ENCODE measurements at places on chromosomes 5 and 9.

DNA sequence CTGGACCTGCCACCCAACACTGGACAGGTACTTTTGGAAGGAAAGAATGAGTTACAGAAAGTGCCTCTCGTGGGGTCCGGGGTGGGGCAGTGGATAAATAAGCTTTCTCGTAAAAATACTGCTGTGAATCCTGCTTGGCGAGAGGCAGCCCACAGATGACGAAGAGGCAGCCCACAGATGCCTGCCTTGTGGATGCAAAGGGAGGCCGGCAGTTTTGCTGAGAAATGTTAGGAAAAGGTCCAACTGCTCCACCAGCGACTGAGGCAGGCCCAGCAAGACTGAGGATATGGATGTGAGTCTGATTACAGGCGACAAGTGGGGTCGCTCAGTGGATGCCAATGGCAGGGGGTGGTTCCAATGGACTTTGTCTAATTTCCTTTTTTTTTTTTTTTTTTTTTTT, 79.1 kb upstream of the PPP1R26 start:
- no peaks in the 10 kb centered on the region for H3K36me3 ChIP-seq
- no peaks in the 10 kb centered on the region for H3K4me1 ChIP-seq
- DNase-seq, result no peak
- H3K27ac ChIP-seq, result no peak overlapping the region
- H3K4me3 ChIP-seq, result no peak overlapping the region

DNA sequence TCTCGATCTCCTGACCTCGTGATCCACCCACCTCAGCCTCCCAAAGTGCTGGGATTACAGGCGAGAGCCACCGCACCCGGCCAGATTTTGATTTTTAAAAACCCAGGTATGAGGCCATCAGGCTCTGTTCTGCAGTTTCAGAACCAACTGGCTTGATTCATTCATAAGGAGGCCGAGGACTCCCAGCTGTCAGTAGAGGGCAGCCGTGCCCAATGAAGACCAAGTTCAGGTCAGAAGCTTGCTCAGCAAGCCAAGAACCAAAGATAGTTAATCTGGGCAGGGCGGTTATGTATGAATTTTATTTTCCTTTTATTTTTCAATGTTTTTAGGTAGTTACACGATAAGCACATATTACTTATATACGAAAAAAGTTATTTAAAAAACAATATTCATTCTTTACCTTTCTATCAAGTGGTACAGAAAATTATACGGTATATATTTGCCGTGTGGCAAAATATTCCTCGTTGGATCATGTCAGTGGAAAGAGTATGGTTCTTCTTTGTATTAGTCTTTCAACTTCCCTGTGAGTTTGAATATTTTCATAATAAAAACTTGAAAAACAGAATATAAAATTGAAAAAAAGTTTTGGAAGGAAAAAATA, 18.0 kb downstream of the MGAT1 start:
- H3K4me3 ChIP-seq, result no peak overlapping the region
- peaks cover 11% of the 10 kb centered on the region for H3K36me3 ChIP-seq
- no peaks in the 10 kb centered on the region for H3K27me3 ChIP-seq
- DNase-seq, result peak; percentile 89
- H3K27ac ChIP-seq, result no peak overlapping the region
- peaks cover 25% of the 10 kb centered on the region for H3K4me1 ChIP-seq

DNA sequence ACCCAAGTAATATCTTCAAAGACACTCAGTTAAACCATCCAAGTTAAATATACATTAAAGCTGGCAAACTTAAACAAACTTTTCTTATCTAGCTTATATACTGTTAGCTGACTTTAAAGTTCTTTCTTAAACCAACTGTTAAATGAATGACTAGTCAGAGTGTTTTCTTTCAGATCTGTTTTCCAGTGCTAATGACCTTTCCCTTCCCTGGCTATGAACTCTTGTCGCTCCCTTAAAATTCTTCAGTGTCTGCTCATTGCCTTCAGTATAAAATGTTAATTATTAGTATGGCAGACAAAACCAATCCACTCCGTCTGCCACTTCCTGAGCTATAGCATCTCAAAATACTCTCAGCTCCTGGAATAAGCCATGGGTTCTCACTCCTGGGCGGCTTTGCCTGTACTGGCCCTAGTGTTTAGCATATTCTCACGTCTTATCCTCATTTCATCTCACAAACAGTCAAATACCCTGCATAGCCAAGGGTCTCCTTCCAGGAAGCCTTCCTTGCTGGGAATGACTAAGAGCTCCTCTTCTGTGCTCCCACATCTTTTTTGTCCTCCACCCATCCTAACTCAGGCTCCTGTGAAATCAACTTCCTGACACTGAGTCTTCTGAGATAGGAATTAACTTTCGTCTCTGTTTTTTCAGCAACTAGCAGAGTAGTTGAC, 87.7 kb downstream of the VCAN start:
- peaks cover 17% of the 10 kb centered on the region for H3K36me3 ChIP-seq
- peaks cover 5% of the 10 kb centered on the region for H3K27me3 ChIP-seq
- no peak overlapping the region for H3K27ac ChIP-seq
- peak; percentile 45 for DNase-seq

- DNase-seq, result peak; percentile 65
- H3K27me3 ChIP-seq, result no peaks in the 10 kb centered on the region
- H3K4me3 ChIP-seq, result peak overlapping the region; percentile 32
- no peaks in the 10 kb centered on the region for H3K36me3 ChIP-seq
These were observed 245.6 kb upstream of the RAI14 start for GRCh38 chr5:34410411-34411139.

- no peaks in the 10 kb centered on the region for H3K27me3 ChIP-seq
- H3K4me1 ChIP-seq, result no peaks in the 10 kb centered on the region
- H3K36me3 ChIP-seq, result no peaks in the 10 kb centered on the region
- peak overlapping the region; percentile 27 for H3K27ac ChIP-seq
- no peak for DNase-seq
These were observed 757.3 kb downstream of the DNAH5 start for GRCh38 chr5:13187186-13187585.

GRCh38 chr5:77971776-77972468, 195.8 kb upstream of the TBCA start:
- no peak overlapping the region for H3K27ac ChIP-seq
- H3K4me1 ChIP-seq, result peaks cover 4% of the 10 kb centered on the region
- peak overlapping the region; percentile 78 for H3K4me3 ChIP-seq

DNA sequence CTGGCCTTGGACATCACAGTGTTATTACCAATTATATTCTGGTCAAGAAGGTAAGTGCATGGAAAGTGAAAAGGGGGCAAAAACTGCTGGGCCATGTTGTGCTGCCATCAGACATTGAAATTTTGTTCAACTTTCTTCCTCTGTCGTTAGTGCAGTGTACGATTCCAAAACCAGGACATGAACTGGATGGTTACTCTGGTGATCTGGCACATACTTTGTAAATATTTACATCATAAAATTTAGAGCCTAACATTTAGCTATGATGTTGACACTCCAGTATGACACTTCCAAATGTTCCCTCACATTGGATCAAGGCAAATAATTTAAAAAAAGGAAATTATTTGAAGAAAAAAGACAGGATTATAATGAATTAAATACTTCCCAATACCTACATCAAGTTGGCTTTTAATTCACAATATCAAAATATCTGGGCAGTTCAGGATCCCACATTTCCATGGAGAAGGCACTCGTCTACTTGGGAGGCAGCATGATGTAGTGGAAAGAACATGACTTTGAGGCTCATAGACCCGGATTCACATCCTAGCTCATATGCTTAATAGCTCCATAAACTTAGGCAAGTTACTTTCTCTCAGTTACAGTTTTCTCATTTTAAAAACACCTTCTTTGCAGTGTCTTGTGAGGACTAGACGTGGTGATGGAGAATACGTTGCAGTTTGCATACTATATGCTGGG, 342.5 kb upstream of the MPDZ start:
- no peaks in the 10 kb centered on the region for H3K36me3 ChIP-seq
- no peaks in the 10 kb centered on the region for H3K4me1 ChIP-seq
- no peak overlapping the region for H3K4me3 ChIP-seq
- no peak overlapping the region for H3K27ac ChIP-seq
- no peak for DNase-seq

- no peak overlapping the region for H3K27ac ChIP-seq
- H3K36me3 ChIP-seq, result peaks cover 29% of the 10 kb centered on the region
- H3K4me3 ChIP-seq, result peak overlapping the region; percentile 93
- peaks cover 11% of the 10 kb centered on the region for H3K4me1 ChIP-seq
These were observed 1.3 kb downstream of the ZBTB34 start for GRCh38 chr9:126861707-126862103.

GRCh38 chr5:1799110-1799601, 481 bp downstream of the MRPL36 start:
- no peak overlapping the region for H3K27ac ChIP-seq
- H3K4me1 ChIP-seq, result no peaks in the 10 kb centered on the region
- H3K4me3 ChIP-seq, result peak overlapping the region; percentile 86
- DNase-seq, result no peak

DNA sequence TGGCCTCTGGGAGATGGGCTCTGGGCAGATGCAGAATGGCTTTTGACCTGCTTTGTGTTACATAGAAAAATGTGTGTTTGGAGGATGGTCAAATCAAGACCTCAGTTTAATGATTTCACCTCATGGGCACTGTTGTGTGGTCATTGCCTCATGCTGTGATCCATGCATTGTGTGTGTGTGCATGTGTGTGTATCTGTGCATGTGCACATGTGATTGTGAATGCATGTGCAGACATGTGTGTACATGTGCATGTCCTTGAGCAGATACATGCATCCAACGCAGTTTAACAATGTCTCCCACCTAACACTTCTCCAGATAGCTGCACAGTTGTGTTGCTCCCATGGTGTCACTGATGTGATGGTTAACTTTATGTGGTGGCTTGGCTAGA, 40.1 kb upstream of the S1PR3 start:
- no peak for DNase-seq
- H3K4me3 ChIP-seq, result no peak overlapping the region
- H3K27me3 ChIP-seq, result no peaks in the 10 kb centered on the region
- peaks cover 17% of the 10 kb centered on the region for H3K4me1 ChIP-seq

- no peaks in the 10 kb centered on the region for H3K27me3 ChIP-seq
- no peak for DNase-seq
- no peak overlapping the region for H3K4me3 ChIP-seq
- no peaks in the 10 kb centered on the region for H3K4me1 ChIP-seq
These were observed 88.0 kb downstream of the ACTBL2 start for GRCh38 chr5:57394421-57395210.

DNA sequence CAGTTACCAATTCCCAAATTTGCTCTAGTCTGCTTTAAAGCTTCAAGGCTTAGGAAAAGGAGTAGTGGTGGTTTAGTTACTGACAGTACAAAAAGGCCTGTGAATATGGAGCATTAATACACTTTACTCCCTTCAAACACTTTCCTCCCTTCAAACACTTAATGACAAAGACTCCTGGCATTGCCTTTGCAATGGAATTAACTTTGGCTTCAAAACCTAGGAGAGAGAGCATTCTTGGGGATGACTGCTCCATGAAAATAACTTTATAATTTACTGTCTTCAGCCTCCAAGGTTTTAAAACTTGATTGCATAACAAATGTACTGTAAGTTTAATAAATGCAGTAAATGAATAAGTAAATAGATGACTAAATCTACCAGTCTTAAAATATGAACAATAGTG, 185.6 kb downstream of the TRPM3 start:
- no peaks in the 10 kb centered on the region for H3K36me3 ChIP-seq
- no peak for DNase-seq
- no peak overlapping the region for H3K27ac ChIP-seq
- H3K4me1 ChIP-seq, result peaks cover 8% of the 10 kb centered on the region

GRCh38 chr9:18500451-18500850, 26.5 kb downstream of the ADAMTSL1 start:
- no peak overlapping the region for H3K27ac ChIP-seq
- no peaks in the 10 kb centered on the region for H3K36me3 ChIP-seq
- H3K4me3 ChIP-seq, result no peak overlapping the region
- no peaks in the 10 kb centered on the region for H3K4me1 ChIP-seq

DNA sequence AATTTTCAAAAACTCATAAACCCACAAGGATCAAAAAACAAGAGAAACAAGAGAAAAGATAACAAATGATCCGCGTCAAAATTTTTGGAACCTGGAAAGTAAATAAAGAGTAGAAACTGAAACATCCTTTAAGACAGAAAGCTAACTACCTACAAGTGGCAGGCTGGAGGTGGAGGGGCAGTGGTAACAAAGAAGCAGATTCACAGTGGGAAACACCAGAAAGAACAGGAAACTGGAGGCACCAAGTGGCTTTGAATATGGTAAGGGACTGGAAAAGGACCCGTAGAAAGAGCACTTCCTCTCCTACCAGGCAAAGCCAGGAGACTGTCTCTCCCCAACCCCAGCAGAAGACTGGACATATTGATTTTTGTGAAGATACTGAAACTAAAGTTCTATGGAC, 100.6 kb upstream of the TARS1 start:
- peak; percentile 60 for DNase-seq
- no peak overlapping the region for H3K4me3 ChIP-seq
- no peaks in the 10 kb centered on the region for H3K27me3 ChIP-seq
- H3K27ac ChIP-seq, result no peak overlapping the region

- H3K4me1 ChIP-seq, result peaks cover 12% of the 10 kb centered on the region
- no peak overlapping the region for H3K27ac ChIP-seq
- no peak for DNase-seq
- H3K4me3 ChIP-seq, result no peak overlapping the region
- H3K36me3 ChIP-seq, result no peaks in the 10 kb centered on the region
These were observed 8.3 kb downstream of the FOXD1 start for GRCh38 chr5:73440262-73440661.

GRCh38 chr5:39422036-39422606, 2.7 kb downstream of the DAB2 start:
- H3K27ac ChIP-seq, result no peak overlapping the region
- peak overlapping the region; percentile 89 for H3K4me3 ChIP-seq
- H3K4me1 ChIP-seq, result peaks cover 12% of the 10 kb centered on the region
- DNase-seq, result no peak
- no peaks in the 10 kb centered on the region for H3K36me3 ChIP-seq

GRCh38 chr5:7474821-7475403, 79.0 kb downstream of the ADCY2 start:
- H3K36me3 ChIP-seq, result no peaks in the 10 kb centered on the region
- H3K27me3 ChIP-seq, result no peaks in the 10 kb centered on the region
- no peak overlapping the region for H3K4me3 ChIP-seq
- H3K4me1 ChIP-seq, result no peaks in the 10 kb centered on the region

DNA sequence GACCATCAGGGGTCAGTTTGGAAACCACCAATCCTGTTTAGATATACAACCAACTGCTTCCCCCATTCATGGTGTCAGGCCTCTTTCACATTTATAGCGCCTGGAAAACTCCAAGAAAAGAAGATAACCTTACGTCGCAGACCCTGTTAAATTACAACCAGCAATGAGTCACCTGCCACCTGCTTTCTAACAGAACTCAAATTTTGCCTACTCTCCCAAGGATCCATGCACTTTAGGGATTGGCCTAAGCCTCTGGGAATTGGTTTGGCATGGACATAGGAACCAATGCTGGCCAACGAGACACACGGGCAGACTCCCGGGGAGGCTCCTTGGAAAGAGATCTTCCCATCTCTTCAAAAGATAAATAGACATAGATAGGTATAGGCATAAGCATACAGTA, 87.0 kb downstream of the FEM1C start:
- DNase-seq, result no peak
- no peaks in the 10 kb centered on the region for H3K27me3 ChIP-seq
- no peak overlapping the region for H3K27ac ChIP-seq
- no peak overlapping the region for H3K4me3 ChIP-seq

GRCh38 chr5:172910828-172911627, 48.2 kb upstream of the RPL26L1 start:
- H3K36me3 ChIP-seq, result peaks cover 51% of the 10 kb centered on the region
- H3K4me3 ChIP-seq, result no peak overlapping the region
- no peak overlapping the region for H3K27ac ChIP-seq
- DNase-seq, result peak; percentile 71
- no peaks in the 10 kb centered on the region for H3K4me1 ChIP-seq

- no peaks in the 10 kb centered on the region for H3K36me3 ChIP-seq
- no peak overlapping the region for H3K27ac ChIP-seq
- H3K27me3 ChIP-seq, result no peaks in the 10 kb centered on the region
- no peak overlapping the region for H3K4me3 ChIP-seq
- H3K4me1 ChIP-seq, result no peaks in the 10 kb centered on the region
These were observed 242.4 kb upstream of the ATP10B start for GRCh38 chr5:161094411-161094810.

- no peaks in the 10 kb centered on the region for H3K27me3 ChIP-seq
- H3K27ac ChIP-seq, result no peak overlapping the region
- no peaks in the 10 kb centered on the region for H3K36me3 ChIP-seq
- DNase-seq, result no peak
These were observed 38.1 kb downstream of the AGXT2 start for GRCh38 chr5:35009657-35010056.
